CD4-positive, alpha-beta T cell treated with Interleukin-6 at 100 ng/mL for 8 hours (primary cell): ENCODE measurements at places on chromosomes 3 and 15.
A peak's percentile ranks its signal among the peaks of the same experiment; 100 is the strongest.

- no peak for DNase-seq
Observed at GRCh38 chr3:37183375-37183831, 9.0 kb upstream of the LRRFIP2 start.

DNA sequence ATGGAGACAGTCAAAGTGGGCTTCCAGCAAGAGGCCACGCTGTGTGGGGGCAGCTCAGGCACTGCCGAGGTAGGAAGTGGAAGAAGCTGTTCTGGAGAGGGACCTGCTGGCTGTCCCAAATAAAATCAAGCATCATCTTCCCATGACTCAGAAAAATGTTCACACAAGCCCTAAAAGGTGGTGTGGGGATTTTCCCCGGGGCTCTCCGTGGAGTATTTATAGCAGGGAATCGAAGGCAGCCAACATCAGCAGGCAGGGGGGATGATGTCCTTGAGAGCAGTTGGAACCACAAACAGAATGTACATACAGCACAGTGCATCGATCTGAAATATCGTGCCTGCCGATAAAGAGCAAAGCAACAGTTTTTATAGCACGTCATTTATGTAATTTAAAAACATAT is 27.6 kb downstream of the PRR23E start:
- no peak for DNase-seq

DNA sequence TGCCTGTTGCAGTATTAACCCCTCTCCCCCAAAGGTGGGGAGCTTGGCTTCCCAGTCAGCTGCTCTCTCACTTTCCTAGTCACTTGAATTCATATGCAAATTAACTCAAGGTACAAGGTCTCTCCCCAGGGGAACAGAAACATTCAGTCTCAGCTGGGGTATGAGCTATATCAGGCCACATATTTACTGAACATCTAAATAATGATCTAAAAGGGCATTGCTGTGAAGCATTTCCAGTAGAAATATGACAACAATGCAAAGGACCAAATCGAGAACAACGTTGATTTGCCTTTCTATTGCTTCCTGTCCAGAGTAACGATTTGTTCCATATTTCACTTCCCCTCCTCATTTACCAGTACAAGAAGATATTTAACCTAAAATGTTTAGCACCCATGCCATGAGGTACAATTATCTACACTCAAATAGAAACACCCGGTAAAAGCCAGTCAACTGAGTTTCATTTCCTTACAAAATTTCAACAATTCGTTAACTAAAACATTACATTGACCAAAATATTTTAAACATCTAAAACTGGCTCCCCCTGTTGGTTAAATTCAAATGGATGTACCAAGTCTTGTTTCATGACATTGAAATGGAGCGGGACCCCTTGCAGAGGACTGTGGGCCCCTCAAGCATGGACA is 36.5 kb upstream of the KLHL6 start:
- DNase-seq: peak; percentile 39

GRCh38 chr3:149258298-149258697 is 36.7 kb upstream of the CP start:
- no peak for DNase-seq

- DNase-seq: no peak
Observed at GRCh38 chr3:22536541-22536940, 666.6 kb upstream of the UBE2E2 start.

DNA sequence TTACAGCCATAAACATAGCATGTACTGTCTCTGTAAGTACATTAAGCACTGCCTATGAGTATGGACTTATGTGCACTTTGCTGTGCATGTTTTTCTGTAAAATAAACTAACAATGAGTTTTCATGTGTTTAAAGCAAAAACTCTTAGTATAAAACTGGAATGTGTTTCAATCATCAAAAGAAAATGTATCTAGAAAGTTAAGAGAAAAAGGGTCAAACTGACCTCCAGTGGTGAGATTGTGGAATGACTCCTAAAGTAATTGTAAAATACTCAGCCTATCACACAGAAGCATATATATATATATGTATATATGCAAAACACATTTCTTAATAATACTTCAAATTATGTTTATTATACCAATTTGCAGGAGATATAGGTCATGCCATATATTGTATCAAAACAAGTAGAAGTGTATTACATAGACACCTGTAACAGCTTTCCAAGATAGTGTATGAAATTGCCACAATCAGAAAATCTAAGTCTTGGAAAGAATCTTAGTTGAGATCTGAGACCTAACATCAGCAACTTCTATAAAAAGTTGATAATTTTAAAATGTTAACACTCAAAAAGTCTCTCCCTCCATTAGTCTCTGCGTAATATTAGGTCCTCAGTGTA is 199.6 kb downstream of the FMN1 start:
- no peak for DNase-seq
